ENCODE measurements at places on chromosomes 11 and 22.

DNA sequence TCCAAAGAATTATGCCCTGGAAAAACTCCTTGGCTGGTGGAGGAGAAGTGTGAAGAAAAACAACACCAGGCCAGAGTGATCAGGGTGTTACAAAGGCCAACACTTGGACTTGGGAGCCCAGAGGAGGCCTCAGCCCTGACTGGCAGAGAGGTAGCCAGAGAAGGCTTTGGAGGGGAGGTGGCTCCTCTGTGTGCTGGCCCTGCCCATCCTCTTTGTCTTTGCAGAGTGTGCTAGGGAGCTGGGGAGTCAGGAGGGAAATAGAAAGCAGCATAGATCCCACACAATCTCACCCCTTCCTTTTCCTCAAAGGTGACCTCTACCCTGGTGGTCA, 12.0 kb upstream of the P2RY6 start:
- H3K36me3 ChIP-seq: no peaks in the 10 kb centered on the region
- H3K4me1 ChIP-seq: peaks cover 15% of the 10 kb centered on the region
- DNase-seq: no peak
- no peak overlapping the region for H3K27ac ChIP-seq
- no peak overlapping the region for H3K4me3 ChIP-seq

DNA sequence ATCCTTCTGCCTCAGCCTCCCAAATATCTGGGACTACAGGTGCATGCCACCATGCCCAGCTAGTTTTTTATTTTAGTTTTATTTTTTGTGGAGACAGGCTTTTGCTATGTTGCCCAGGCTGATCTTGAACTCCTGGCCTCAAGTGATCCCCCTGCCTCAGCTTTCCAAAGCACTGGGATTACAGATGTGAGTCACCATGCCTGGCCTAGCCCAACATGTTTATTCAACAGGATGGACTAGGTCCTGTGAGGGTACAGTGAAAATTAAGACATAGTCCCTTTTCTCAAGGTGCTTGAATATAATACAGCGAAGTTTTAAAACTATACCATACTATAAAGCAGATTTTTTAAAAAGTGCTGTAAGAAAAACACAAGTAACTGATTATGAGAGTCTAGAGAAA, 45.2 kb upstream of the EED start:
- H3K4me1 ChIP-seq: no peaks in the 10 kb centered on the region
- H3K4me3 ChIP-seq: no peak overlapping the region
- H3K36me3 ChIP-seq: no peaks in the 10 kb centered on the region
- no peaks in the 10 kb centered on the region for H3K27me3 ChIP-seq

DNA sequence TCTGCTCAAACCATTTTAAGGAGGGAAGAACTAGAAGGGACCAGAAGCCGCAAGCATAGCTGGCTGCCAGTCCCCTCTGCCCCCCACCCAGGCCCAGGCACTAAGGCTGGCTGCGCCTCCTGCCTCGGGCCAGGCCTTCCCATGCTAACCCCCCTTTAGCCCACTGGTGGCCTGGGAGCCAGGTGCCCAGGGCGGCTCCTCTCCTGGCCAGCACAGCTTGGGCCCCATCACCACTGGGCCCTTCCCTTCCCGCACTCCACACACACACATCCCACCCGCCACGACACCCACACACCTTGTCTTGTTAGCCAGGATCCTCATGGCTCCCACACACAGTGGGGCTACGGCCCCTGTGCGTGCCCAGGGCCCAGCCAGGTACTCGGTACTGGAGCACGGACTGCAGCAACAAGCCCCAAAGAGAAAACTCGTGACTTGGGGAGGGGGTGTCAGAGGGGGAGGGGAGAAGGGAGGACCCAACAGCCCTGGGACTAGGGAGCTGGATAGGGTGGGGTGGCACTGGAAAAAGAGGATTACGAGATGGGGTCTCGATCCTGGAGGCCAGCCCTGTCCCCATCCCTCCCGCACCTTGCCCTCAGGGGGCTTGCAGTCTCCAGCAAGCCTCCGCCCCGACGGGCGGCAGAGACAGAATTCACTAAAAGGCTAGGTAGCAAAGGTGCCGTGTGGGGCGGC, 16.0 kb downstream of the BCL9L start:
- H3K27me3 ChIP-seq: no peaks in the 10 kb centered on the region
- DNase-seq: no peak
- peak overlapping the region; percentile 90 for H3K27ac ChIP-seq
- H3K4me1 ChIP-seq: peaks cover 49% of the 10 kb centered on the region
- H3K36me3 ChIP-seq: peaks cover 10% of the 10 kb centered on the region

DNA sequence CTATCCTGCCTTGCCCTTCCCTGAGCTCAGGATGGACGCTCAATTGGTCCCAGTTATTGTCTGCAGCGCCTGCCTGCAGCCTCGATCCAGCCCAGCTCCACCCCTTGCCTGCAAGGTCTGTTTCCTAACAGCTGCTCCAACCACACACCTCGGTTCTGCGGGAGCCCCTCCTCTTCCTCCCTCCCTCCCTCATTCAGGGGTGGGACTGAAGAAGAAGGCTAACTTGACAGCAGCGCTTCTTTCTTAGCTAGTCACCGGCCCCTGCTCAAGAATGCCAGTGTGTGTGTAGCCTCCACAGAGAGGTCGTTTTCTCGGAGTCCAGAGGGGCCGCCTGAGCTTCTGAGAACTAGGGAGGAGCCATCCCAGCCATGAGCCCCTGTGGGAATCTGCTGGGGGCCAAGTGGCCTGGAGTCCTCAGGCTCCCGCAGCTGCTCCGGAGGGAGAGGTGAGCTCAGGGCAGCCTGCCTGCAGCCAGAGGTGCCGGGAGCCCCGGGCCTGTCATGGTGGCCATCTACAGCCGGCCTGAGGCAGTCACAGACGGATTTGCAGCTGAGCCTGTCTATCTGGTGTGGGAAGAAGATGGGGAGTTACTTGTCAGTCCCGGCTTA, 36.1 kb downstream of the LIMK2 start:
- no peaks in the 10 kb centered on the region for H3K27me3 ChIP-seq
- H3K27ac ChIP-seq: peak overlapping the region; percentile 79
- H3K36me3 ChIP-seq: no peaks in the 10 kb centered on the region
- DNase-seq: peak; percentile 79

- no peaks in the 10 kb centered on the region for H3K36me3 ChIP-seq
- no peak overlapping the region for H3K27ac ChIP-seq
- DNase-seq: no peak
- H3K4me1 ChIP-seq: peaks cover 14% of the 10 kb centered on the region
- H3K4me3 ChIP-seq: no peak overlapping the region
- H3K27me3 ChIP-seq: no peaks in the 10 kb centered on the region
Measured at GRCh38 chr11:73210916-73211667, 7.0 kb upstream of the P2RY2 start.

GRCh38 chr11:11841723-11842420, at the start of gene USP47:
TSS of gene USP47 (plus strand) at chr11:11841972. CDS start at chr11:11842186, 214 bp downstream.
- no peaks in the 10 kb centered on the region for H3K4me1 ChIP-seq
- DNase-seq: peak; percentile 92
- no peaks in the 10 kb centered on the region for H3K27me3 ChIP-seq
- H3K36me3 ChIP-seq: no peaks in the 10 kb centered on the region
- peak within 1 kb of the TSS; percentile 76 for H3K4me3 ChIP-seq

DNA sequence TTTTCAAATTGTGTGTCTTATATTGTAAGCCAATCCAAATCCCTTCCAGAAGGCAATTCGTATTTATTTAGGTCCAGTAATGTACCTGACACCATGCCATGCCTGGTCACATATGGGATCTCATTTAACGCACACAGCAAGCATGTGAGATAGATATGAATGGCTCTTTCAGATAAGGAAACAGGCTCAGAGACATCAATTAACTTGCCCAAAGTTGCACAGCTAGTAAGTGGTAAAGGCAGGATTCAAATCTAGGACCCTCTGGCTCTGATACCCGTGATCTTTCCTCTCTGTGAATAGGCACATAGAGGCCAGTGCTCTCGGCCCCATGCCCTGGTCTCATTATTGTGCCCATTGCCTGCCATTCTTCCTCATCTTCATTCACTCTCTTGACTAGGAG, 34.3 kb downstream of the KCNJ4 start:
- H3K4me1 ChIP-seq: peaks cover 9% of the 10 kb centered on the region
- H3K27me3 ChIP-seq: no peaks in the 10 kb centered on the region
- H3K4me3 ChIP-seq: no peak overlapping the region
- H3K27ac ChIP-seq: no peak overlapping the region

GRCh38 chr22:29144786-29145160, 60.9 kb upstream of the EMID1 start:
- H3K36me3 ChIP-seq: peaks cover 71% of the 10 kb centered on the region
- no peak overlapping the region for H3K4me3 ChIP-seq
- peaks cover 6% of the 10 kb centered on the region for H3K4me1 ChIP-seq
- no peak for DNase-seq

DNA sequence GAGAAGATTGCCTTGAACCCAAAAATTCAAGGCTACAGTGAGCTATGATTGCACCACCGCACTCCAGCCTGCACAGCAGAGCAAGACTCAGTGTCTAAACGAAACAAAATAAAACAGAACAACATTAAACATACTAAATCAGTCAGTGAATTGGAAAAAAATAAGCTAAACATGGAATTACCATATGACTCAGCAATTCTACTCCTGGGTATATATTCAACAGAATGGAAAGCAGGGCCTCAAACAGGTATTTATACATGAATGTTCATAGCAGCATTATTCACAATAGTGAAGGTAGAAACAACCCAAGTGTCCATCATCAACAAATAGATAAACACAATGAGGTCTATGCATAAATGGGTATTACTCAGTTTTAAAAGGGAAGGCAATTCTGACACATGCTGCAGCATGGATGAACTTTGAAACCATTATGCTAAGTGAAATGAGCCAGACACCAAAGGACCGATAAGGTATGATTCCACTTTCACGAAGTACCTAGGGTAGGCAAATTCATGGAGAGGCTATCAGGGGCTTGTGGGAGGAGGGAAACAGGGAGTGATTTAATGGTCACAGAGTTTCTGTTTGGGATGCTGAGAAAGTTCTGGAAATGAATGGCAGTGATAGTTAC, 15.5 kb downstream of the NTM start:
- no peak overlapping the region for H3K4me3 ChIP-seq
- H3K4me1 ChIP-seq: no peaks in the 10 kb centered on the region
- no peaks in the 10 kb centered on the region for H3K27me3 ChIP-seq
- DNase-seq: no peak
- no peak overlapping the region for H3K27ac ChIP-seq

All from neuronal stem cell (in vitro differentiated cells).